ENCODE measurements at places on chromosomes 1 and 21. TPM values are rescaled to one million over a fixed set of nuclear protein-coding genes. Genes with fewer than 3 reads are reported as not detected.

DNA sequence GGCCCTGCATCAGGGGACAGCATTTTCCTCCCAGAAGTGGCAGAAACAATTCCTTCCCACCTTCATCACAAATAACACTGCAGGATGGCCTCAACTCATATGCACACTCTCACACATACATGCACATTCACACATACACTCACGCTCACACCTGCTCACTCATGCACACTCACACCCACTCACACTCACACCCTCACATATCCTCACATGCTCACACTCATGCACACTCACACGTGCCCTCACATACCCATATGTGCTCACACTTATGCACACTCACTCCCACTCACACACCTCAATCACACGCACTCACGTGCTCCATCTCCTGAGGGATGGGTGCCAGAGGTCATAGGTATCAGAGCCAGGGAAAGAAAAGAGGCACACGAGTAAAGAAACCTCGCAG, 77.1 kb downstream of the NFASC start:
- DNase-seq: no peak

DNA sequence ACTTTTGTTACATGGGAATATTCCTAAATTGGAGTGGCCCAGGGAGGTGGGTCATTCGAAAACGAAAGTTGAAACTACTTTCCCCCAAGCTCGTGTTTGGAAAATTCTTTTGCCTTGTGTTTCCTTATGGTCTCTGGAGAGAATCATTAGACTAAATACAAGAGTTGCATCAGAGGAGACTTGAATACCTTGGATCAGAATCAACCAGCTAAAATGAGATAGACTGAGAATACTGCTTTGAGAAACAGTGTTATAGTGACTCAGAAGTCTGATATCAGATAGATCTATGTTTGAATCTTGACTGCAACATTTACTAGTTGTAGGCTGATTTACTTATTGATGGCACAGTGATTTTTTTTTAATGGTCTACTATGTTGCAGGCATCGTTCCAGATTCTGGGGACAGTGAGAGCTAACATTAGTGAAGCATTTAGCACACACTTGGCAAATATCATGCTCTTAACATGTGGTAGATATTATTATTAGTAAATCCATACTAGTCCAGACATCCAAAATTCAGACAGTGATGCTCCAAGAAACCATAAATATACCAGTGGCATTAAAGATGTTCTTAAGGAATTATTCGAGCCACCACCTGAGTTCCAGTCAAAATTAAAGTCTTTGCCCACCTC, 12.9 kb upstream of the ACTN2 start:
- no peak for DNase-seq

DNA sequence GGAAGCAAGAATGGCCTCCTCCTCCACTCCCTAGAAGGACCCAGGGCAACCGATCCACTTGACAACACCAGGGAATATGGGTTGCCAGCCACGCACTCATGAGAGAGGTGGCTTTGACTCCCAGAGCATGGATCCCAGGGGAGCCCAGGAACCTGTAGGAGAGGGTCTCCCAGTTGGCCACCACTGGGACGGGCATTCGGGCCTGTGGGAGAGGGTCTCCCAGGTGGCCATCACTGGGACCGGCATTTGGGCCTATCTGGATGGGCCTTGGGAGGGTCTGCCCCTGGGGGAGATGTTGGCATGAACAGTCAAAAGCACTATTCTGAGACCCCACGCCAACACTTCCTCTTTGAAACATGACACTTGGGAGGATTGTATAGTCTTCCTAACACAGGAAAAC, 565 bp downstream of the TFF1 start:
- no peak for DNase-seq

DNA sequence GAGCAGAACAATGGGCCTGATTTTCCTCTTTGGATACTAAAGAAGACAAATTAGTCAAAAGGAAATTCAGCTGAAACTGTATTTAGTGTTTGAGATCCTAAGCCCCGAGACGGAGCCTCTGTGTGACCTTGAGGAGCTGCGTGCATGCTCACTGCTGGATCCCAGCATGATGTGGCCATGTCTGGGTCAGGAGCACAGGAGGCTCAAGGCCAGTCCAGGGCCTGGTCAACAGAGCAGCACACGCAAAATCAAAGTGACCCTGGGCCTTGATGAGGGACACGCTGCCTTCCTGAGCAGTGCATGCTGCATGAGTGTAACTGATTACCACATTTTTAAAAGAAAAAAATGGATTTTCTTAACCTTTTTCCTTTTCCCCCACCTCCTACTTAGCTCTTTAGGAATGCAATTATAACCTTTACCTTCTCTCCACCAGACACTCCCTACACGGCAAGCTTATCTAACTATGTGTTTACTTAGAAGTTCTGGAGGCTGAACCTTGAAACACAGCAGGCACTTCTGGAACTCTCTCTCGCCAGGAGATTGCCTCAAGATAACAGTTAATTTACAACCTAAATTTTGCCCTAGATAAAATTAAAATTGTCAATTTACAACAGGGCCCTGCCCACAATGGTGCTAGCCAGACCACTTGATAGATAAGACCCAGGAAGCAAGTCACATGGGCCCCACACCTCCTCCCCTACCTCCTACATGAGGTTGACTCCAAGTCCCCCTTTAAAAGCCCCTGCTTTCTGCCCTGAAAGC, 144.6 kb downstream of the LRIG2 start:
- no peak for DNase-seq

GRCh38 chr1:66274634-66275033, 259.3 kb upstream of the SGIP1 start:
- DNase-seq: no peak

Gene STX12
- total RNA-seq: 23.7 TPM

Gene CDA
- total RNA-seq: 2.9 TPM

DNA sequence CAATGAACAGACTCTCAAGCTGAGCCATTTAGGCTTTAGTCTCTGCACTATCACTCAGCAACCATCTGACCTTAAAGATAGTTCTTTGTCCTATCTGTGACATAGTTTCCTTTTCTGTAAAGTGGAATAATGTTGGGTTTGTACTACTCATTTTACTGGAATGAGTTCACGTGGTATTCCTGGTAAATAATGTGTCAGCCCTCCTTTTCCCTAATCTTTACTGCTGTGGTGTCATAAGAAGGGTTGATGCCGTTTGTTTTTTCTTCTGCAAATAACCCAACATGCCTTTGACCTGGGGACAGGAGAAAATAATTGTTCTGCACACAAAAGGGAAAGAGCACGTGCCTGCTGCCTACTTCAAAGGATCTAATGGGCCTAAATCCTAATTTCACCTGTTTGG, 297.8 kb downstream of the BRINP3 start:
- no peak for DNase-seq

Gene NTMT2
- 5.9 TPM for total RNA-seq

DNA sequence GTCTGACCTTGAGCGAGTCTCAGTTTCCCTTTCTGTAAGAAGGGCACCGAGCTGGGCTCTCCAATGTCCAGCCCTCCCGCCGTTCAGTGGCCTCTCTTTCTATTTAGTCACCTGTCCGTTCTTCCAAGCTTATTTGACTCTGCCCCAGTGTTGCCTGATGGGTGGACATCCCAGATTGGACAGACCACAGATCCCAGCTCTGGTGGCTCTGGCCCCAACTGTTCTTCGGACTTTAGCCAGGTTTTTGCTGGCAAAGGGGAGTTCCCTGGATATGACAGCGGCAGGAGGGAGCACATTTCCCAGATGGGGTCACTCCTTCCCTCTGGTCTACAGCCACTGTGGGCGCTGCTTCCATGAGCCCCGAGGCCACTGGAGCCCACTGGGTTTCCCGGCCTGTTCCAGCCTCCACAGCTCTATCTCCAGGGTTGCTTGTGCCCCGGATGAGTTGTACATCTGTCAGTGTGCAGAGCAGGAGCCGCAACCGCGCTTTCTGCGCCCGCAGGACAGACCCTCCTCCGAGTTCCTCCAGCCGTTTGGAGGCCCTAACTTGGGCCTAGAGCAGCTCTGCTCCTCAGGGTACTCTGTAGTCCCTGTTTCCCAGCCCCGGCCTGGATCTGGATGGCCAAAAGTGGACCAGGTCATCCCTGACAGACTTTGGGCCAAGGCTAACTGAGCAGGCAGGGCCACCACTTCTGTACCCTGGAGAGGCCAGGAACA, 3.8 kb downstream of the DMBX1 start:
- no peak for DNase-seq

DNA sequence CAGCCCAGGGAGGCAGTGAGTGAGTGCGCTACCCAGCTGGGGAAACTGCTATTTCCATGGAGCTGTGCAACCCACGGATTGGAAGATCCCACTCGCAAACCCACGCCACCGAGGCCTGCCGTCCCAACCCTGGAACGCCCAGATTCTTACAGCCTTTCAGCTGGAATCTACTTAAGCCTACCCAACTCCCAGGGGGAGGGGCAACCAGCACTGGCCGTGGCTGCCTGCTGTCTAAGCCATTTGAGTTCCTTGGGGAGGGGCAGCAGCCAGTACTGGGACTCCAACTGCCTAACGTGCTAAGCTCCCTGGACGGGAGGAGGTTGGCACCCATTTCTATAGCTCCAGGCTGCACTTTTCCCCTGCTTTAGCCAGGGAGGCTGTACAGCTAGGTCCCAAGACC, 27.1 kb upstream of the ZNF669 start:
- no peak for DNase-seq

Gene KCNA3
- 0.47 TPM for total RNA-seq

GRCh38 chr1:45924736-45925135, 121.3 kb downstream of the MAST2 start:
- DNase-seq: no peak

Gene FCGR2B
- total RNA-seq: 12.6 TPM

DNA sequence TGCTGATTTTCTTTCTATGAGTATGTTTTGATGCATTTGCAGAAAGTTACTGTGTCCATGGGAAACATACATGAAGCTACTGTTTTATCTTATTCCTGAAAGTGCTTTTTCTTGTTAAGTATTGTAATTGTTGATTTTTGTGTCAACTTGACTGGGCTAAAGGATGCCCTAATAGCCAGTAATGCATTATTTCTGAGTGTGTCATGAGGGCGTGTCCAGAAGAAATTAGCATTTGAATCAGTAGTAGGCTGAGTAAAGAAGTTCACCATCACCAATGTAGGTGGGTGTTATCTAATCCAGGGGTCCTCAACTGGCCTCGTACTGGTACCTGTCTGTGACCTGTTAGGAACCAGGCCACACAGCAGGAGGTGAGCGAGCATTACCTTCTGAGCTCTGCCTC, 760.2 kb downstream of the PLA2G4A start:
- no peak for DNase-seq
